Urinary bladder (tissue), 4 donors: ENCODE measurements at places on chromosomes 2 and 18.
A peak's percentile ranks its signal among the peaks of the same experiment; 100 is the strongest.

DNA sequence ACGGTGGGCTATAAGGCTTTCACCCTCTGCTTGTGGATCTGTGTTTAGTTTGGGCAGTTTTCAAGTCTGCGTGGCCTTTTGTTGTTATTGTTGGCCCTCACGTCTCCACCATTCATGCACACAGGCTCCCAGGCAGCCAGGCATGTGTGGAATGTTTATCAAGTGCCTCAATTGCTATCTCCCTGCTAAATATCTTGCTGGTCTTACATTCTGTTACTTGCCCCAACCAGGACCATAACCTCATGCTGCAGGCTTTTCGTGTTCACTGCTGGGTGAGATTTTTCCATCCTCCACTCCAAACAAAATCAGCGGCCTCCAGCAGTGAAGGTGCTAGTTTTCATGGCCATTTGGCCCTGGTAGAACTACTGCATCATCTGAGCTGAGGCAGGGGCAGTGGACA lies 63.0 kb upstream of the DSC1 start:
- no peak for DNase-seq

GRCh38 chr2:217983276-217984233 lies 19.2 kb downstream of the TNS1 start:
- no peak for DNase-seq

GRCh38 chr2:121342751-121343150 lies 57.7 kb upstream of the TFCP2L1 start:
- DNase-seq = no peak

- DNase-seq = no peak
These were observed 32.5 kb downstream of the PRKRA start for GRCh38 chr2:178418426-178418825.

DNA sequence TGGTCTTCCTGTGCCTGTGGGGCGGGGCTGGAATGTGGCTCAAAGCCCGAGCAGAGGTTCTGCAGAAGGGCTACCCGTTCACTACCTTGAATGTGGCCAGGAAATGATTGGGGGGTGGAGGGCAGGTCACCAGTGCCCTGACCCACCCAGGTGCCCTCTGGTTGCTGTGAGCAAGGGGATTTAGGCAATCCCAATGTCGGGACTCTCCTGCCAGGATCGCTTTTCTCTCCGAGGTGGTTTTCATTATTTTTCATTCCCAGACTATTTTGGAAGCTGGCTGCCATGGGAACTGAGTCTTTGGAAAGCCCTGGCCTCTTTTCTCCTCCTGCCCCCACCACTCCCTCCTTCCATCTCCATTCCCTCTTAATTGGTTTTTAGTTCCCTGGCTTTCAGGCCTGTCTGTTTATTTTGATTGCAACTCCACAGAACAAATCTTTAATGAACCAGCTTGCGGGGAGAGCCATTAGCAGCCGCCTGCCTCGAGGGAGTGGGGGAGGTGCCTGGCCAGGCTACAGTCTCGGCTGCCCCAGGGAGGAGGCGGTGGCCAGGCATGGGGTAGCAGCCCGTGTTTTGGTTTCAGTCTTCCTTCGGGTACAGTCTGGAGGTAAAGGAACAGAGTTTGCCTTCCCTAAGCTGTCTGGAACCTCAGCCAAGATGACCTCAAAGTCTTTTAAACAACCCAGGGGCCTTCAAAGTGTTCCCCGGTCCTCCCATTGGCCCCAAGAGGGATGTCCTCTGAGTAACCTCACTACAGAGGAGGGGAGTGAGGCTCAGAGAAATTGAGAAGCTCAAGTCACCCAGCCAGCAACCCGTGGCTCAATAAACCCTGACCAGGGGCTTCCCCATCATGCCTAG lies 114.4 kb upstream of the HAAO start:
- no peak for DNase-seq

GRCh38 chr2:28269019-28269784 lies 123.5 kb upstream of the FOSL2 start:
- peak; percentile 60 for DNase-seq

GRCh38 chr18:6106091-6106685 lies 210.9 kb upstream of the TMEM200C start:
- DNase-seq = no peak

- DNase-seq = no peak
These were observed 7.4 kb upstream of the GCG start for GRCh38 chr2:162159446-162159845.
